ENCODE measurements at places on chromosomes 7 and 10. TPM values are rescaled to one million over a fixed set of nuclear protein-coding genes. Genes with fewer than 3 reads are reported as not detected.

- no peak for DNase-seq
Measured at GRCh38 chr7:139799586-139799985, 21.8 kb upstream of the HIPK2 start.

DNA sequence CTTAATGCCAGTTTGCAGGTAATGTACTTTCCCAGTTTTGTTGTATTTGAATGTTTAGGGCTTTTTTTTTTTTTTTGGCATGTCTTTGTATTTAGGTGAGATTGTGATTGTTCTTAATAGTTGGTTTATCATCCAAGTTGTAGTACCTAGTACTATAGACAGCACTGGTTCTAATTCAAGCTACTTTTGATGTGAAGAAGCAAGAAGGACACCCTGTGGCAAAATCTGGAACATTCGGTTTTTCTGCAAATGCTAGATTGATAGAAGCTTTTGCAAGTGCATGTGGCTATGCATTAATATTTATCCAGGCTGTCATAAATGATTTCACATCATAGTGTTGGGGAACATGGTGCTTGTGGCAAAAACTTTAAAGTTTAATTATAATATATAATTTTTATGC lies 248.9 kb downstream of the FOXP2 start:
- no peak for DNase-seq

DNA sequence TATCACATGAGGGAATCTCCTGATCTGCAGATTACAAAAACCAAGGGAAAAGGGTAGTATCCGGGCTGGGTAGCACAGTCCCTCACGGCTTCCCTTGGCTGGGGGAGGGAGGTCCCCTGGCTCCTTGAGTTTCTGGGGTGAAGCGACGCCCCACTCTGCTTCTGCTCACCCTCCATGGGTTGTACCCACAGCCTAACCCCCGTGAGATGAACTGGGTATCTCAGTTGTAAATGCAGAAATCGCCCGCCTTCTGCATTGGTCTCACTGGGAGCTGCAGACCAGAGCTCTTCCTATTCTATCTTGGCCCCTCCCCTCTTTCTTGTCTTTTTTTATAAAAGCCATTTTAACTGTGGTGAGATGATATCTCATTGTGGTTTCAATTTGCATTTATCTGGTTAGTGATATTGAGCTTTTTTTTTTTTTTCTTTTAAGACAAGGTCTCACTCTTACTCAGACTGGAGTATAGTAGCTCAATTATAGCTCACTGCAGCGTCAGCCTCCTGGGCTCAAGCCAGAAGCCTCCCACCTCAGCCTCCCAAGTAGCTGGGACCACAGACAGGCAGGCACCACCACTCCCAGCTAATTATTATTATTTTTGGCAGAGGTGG lies 87.8 kb downstream of the ABCC2 start:
- DNase-seq, result no peak

DNA sequence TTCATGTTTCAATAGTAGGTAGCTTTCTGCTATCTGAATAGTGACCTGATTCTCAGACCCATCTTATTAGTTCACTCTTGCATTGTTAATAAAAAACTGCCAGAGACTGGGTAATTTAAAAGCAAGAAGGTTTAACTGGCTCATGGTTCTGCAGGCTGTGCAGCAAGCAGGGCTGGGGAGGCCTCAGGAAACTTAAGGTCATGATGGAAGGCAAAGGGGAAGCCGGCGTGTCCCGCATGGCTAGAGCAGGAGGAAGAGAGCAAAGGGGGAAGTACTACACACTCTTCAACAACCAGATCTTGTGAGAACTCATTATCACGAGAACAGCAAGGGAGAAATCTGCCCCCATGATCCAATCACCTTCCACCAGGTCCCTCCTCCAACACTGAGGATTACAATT lies 185.2 kb upstream of the PITRM1 start:
- DNase-seq, result no peak

DNA sequence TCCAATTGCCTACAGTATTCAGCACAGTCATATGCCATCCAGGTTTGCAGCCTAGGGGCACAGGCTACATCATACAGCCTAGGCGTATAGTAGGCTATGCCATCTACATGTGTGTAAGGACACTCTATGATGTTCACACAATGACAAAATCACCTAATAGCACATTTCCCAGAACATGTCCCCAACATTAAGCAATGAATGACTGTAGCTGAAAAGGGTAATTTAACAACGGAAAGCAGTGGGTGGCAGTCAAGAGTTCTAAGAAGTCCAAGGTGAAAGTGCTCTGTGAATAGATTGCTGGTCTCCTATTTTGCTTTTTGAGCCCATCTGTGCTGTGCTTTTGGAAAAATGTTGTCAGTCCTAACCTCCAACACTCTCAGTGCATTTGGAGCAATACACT lies 162.6 kb downstream of the KLF6 start:
- no peak for DNase-seq

- no peak for DNase-seq
Measured at GRCh38 chr10:79183468-79183865, 114.7 kb downstream of the ZMIZ1 start.

DNA sequence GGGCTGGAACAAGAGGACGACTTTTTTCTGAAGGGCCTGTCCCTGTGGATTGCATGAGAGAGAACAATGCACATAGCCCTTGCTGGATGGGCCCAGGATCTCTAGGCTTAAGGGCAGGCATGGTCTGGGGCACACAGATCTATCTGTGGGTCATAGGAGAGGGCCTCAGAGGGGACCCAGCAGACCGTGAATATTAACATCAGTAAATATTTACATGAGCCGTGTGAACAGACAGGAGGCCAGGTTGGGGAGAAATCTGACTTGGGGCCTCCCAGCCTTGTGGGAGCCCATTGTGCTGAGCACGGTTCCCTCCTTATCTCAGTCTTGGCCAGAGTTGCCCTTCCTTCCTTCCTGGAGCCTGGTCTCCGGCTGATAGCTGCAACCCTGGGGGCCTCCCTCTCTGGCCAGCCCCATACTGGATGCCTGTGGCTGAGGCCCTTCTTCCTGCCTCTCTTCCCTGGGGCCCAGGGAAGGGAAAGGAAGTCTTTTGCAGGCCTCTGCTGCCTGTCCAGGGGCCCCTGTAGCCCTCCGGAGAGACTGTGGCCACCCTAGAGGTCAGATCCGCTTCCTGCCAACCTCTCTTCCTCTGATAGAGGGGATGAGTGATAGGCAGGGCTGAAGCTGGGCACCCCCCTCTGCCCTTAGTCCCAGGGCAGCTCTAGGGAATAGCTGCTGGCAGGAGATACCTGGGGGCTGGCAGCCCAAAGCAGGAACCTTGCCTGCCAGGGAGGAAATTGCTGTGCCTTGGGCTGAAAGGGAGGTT lies 44.5 kb upstream of the TRIM8 start:
- no peak for DNase-seq

GRCh38 chr10:106535304-106535953 lies 629.1 kb downstream of the SORCS1 start:
- no peak for DNase-seq

DNA sequence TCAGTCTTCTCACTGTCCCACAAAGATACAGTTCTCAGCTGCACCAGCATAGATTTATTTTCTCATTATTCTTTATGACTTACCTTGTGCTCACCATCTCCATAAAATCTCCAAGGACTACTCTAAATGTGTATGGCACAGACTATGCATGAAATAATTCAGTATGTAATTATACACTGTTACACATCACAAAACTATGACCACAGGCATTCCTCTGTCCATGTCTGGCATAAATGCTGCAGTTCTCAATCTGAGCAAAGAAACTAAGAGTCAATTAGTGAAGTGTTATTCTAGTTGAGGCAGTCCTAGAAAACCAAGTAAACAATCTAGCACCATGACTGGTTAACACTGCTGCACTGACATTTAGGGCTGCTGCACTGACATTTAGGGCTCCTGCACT lies 2.7 kb downstream of the CYCS start:
- DNase-seq, result no peak

The SLC18A3 gene
- polyA plus RNA-seq, result not detected

The SLC16A9 gene
- polyA plus RNA-seq, result 9.1 TPM

The OGA gene
- 141 TPM for polyA plus RNA-seq

The FFAR4 gene
- 0.08 TPM for polyA plus RNA-seq

All from left renal pelvis (tissue), 4 donors.